ENCODE measurements at places on chromosomes 5 and 9.
A peak's percentile ranks its signal among the peaks of the same experiment; 100 is the strongest.

- peak; percentile 84 for DNase-seq
Measured at GRCh38 chr5:74042959-74043358, 417.0 kb downstream of the ARHGEF28 start.

DNA sequence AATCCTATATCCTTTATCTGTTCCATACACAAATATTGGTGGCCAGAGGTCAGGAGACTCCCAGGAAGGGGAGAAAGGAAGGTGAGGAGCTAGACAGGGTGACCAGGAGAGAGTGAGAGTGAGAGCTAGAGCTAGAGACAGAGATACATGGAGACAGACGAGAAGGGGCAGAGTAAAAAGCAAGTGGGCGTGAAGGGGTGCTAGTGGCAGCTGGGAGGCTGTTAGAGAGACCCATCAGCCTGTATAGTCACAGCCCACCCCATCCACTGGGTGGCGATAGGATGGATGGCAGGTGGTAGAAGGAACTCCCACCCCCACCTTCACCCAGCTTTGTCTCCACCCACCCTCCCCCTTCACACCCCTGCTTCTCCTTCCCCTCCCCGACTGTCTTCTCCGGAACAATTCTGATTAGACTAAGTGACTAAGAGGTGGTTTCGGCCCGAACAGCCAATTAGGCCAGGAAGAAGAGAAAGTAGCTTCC lies 32.8 kb downstream of the PCDH1 start:
- no peak for DNase-seq

- no peak for DNase-seq
Measured at GRCh38 chr5:52897238-52897614, 91.9 kb upstream of the ITGA2 start.

DNA sequence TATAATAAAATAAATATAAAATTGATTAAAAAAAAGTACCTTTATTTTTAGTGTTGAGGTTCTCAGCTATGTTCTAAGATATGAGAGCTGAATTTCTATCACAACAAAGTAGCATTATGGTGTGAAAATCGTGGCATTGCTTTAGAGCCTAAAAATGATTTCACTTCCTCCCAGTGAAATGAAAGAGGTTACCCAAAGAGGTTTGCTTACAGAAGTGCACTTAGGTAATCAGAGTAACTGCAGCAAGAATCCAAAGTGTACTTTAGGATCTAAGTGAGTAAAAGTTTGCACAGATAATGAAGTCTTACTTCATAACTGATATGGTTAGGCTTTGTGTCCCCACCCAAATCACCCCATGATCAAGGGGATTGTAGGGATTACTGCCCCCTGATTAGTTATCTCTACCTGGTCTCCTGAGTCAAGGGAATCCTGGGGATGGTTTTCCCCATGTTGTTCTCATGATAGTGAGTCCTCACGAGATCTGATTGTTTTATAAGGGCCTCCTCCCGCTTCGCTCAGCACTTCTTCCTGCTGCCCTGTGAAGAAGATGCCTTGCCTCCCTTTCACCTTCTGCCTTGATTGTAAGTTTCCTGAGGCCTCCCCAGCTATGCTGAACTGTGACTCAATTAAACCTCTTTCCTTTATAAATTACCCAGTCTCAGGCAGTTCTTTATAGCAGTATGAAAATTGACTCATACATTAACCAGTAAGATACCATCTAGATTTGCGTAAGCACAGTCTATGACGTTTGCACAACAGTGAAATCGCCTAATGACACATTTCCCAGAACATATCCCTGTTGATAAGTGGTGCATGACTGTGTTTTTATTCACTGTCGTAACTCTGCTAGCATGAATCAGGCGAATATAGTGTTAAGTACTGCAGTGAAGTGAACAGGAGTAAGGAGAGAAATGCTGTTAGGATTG lies 40.3 kb upstream of the LRRC70 start:
- peak; percentile 53 for DNase-seq

GRCh38 chr9:131639769-131640437 lies 94.6 kb downstream of the PRRT1B start:
- no peak for DNase-seq

GRCh38 chr9:80369641-80370040 lies 797.9 kb downstream of the TLE4 start:
- DNase-seq, result peak; percentile 66

DNA sequence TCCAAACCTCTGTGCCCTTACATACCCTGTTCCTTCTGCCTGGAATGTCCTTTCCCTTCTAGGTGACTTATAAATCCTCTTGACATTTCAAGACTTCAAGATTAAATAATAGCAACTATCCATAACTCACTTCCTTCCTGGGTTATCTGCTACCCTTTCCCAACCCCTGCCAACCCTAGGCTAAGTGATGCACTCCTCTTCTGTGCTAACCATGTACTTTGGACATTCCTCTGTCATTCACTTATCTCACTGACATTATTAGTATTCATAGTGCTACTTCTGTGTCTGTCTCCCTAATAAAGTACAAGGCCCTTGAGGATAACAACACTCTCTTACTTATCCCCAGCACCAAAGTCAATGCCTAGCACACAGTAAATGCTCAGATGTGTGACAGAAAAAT lies 307.1 kb downstream of the ENC1 start:
- DNase-seq, result no peak

DNA sequence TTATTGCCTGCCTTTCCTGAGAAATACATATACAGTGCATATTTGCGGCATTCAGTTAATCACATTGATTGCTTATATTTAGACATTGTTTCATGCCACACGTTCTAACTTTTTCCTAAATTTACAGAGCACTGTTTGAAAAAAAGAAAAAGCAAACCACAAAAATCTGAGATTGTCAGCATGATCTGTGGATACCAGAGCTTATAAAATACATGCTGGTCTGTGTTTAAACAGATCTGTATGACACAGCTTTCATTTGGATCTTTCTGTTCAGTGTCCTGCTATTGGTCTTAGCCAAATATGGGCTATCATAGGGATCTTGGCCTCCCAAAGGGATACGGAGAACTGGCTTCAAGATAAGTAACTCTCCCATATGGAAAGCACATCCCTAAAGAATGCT lies 20.2 kb downstream of the ALDH1A1 start:
- DNase-seq, result peak; percentile 57

- DNase-seq, result no peak
Measured at GRCh38 chr5:150125334-150125733, 30.3 kb downstream of the PDGFRB start.

DNA sequence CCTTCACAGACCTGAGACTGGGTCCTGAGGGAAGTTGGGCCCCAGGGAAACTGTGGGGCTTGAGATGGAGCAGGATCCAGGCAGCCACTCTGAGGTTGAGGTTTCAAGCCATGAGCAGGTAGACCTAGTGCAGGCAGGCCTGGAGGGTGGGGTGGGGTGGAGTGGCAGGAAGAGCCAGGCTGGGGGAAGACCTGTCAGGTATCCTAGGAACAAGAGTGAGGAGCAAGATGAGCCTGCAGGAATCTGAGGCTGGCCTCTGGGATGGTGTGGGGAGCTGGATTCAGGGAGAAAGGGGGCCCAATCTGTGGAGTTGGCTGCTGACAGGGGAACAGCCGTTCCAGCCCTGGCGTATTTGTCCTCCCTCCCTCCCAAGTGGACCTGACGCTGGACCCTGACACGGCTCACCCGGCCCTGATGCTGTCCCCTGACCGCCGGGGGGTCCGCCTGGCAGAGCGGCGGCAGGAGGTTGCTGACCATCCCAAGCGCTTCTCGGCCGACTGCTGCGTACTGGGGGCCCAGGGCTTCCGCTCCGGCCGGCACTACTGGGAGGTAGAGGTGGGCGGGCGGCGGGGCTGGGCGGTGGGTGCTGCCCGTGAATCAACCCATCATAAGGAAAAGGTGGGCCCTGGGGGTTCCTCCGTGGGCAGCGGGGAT lies 9.8 kb downstream of the RACK1 start:
- no peak for DNase-seq

GRCh38 chr9:8855046-8855445 lies 1055.5 kb upstream of the DMAC1 start:
- DNase-seq, result peak; percentile 60

GRCh38 chr9:77697238-77697984 lies 49.3 kb upstream of the GNA14 start:
- no peak for DNase-seq

DNA sequence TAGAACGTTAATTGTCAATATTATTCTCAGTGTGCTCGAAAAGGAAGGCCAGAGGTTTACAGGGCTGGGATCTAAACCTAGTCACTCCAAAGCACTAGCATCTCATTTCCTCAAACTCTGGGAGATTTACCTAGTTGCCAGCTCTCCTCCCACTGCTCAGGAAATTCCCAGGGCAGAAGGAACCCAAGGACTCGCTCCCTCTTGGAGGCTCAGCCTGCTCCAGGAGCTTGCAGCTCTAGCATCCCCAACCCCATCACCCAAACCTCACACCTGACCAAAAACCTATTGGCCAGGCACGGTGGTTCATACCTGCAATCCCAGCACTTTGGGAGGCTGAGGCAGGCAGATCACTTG lies 26.0 kb downstream of the SERINC5 start:
- no peak for DNase-seq

GRCh38 chr5:151040211-151040747 lies 19.9 kb downstream of the GPX3 start:
- no peak for DNase-seq

- DNase-seq, result no peak
Measured at GRCh38 chr5:81657386-81657785, 93.5 kb downstream of the SSBP2 start.

DNA sequence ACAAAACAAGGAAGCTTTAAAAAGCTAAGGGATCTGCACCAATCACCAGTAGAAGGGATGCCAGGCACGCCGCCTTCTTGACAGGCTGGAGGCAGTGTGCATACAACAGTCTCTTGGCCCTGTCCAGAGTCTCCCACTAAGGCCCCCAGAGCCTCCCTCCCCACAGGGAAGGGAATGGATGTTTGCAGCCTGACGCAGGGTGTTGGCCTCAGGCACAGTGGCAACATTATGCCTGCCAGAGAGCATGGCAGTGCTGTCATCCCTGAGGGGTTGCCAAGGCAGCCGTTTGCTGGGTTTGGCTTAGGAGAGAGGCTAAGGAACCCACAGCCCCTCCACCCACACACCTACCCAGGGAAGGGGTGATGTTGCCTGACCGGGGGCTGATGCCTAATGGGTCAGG lies 4.8 kb downstream of the HBEGF start:
- no peak for DNase-seq

GRCh38 chr9:133134388-133135145 lies 13.5 kb upstream of the RALGDS start:
- DNase-seq, result no peak

DNA sequence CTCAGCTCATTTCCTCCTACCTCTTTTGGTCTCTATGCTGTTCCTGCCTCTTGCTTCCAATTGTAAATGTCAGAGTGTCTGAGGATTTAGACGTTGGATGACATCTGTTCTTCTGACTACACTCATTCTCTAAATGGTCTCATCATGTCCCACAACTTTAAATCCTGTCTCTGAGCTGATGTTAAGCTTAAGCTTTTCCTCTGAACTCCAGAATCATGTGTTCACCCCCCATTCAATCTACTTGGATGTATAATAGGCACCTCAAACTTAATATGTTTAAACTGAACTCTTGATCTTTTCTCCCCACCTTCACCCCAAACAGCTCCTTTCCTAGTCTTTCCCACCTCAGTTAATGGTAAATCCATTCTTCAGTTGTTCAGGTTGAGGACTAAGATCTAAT lies 433.6 kb downstream of the CSNK1G3 start:
- no peak for DNase-seq

DNA sequence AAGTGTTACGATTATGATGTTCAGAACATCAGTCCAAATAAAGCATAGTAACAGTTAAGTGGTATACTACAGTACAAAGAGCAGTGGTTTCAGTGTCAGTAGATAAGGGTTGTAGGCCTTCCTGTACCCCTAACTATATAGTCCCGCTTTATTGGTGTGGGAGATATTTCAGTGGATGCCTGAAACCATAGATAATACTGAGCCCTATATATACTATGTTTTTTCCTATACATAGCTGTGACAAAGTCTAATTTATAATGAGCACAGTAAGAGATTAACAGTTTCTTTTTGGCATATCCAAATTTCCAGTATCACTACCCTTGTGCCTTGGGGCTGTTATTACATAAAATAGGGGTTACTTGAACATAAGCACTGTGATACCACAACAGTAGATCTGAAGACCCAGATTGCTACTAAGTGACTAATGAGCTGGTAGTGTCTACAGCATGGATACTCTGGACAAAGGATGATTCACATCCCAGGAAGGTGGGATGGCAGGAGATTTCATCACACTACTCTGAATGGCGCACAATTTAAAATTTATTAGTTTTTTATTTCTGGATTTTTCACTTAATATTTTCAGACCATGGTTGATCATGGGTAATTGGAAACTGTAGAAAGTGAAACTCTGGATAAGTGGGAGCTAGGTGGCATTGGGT lies 119.3 kb downstream of the RPS23 start:
- DNase-seq, result peak; percentile 86

- DNase-seq, result no peak
Measured at GRCh38 chr5:102737161-102737560, 17.9 kb upstream of the PAM start.

GRCh38 chr5:74685979-74686631 lies 1.1 kb downstream of the HEXB start:
- peak; percentile 34 for DNase-seq

DNA sequence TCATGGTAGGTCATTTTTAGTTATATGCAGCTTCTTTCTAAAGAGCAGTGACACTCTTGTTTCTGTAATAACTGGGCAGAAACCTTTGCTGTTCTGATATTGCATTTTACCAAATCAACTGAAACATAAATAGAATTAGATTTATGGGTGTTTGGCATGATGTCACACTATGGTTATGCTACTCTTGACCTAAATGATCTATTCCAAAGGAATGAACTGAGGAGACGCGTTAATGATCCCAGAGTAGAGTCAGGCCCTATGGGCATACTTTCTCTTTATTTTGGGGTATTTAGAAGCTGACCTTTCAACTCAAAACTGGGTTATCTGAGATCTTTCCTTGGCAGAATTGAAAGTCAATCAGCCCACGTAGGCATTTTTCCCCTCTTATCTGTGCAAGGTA lies 146.8 kb upstream of the ADAMTSL1 start:
- no peak for DNase-seq

DNA sequence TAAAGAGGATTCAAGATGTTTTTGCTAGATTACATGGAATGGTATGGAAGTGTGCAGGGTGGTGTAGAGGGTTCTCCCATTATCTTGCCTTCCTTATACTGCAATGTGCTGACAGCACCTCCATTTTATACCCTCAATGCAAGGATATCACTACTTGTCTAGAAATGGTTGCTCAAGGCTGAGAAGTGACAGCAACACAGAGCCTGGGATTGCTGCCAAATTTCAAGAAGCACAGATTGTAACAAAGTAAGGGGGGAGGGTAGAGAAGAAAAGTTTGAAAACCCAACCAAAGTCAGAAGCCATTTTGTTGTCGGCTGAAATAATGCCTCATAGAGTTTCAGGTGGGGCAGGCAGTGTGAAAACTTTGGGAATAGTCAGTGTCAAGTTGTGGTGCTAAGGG lies 29.8 kb downstream of the PCDHAC2 start:
- no peak for DNase-seq

- DNase-seq, result no peak
Measured at GRCh38 chr9:37859043-37859442, 44.9 kb downstream of the SLC25A51 start.
